Jurkat, Clone E6-1 (cell line): ENCODE measurements at places on chromosomes 12 and 14.

DNA sequence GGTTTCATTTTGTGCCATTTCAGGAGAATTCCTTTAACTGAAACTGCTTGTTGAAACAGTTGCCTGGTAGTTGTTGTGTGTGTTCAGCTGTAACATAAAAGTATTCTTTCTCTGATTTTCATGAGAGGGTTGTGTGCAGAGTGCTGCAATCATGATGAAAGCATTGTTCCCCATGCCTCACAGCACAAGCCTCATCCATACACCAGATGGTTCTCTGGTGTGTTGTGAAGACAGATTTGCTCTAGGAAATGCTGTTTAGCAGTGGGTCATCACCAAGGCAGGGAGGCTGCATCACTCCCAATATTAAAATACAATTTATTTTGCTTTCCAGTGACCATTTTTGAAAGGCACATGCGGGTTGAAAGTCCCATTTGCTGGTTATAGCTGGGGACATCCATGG, 404.4 kb downstream of the AACS start:
- DNase-seq, result no peak

DNA sequence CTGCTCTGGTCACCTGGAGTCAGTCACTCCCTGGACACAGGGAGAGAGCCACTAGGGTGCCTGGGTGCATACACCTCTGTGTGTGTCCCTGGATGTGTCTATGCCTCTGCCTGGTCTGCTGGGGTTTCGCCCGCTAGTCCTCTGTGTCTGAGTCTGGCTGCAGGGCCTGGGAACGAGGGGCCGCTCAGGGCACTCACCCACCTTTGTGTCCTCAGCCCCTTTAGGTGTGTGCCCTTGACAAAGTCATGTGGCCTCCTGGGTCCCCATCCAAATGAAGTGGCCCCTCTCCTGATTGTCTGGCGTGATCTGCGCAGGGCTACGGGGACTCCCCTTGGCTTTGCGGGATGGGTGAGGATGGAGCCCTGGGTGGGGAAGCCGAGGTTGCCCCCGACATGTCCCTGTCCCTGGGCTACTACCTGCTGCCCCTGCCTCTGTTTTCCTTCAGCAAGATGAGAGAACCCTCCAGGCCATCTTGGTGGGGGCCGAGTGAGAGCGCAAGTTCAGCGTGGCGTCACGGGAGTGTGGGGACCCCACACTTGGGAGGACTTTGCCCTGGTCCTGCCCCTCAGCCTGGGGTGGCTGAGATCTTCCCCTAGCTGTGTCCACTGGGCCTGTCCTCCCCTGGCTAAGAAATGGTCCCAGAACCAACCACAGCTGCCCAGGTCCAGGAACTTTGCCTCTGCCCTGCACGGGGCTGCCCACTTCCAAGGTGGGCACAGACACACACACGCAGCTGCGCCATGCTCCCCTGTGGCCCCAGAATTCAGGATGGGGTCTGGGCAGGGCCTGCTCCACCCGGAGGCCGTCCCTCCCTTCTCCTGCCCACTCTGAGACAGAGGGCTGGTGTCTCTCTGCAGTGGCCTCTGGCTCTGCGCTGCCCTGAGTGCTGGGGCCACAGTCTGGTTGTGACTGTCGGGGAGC, 2.7 kb upstream of the AHNAK2 start:
- DNase-seq, result no peak

DNA sequence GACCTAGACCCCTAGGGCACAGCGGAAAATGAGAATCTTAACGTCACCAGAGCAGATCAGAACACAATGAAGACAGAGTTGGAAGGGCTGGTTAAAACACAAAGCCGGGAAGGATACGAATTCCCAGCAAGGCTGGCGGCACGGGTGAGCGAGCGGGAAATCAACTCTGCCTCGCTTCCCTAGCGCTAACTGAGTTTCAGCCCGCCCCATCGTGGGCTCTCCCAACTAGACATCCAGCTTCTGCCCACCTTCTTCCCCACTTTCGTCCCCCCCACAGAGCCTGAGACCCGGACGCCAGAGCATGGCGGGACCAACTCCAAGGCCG, 377 bp downstream of the CCNT1 start:
- DNase-seq, result no peak

GRCh38 chr12:75713434-75713833, 202.0 kb upstream of the KRR1 start:
- no peak for DNase-seq

DNA sequence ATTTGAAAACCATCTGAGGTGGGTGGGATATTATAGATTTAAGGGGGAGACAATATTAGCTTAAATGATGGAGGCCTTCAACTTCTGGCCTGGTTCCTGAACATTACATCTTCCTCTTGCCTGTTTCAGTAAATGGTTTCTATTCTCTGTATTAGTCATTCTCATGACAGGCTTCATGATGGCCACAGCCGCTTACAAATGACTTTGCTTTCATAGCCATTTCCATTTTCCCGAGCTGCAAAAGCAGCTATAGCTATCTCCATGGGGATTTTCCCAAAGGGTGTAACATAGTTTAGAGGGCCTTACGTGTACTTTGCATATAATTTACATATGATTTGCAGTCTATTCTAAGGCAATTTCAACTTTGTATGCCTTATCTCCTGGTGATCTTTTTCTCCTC, 121.8 kb downstream of the NRXN3 start:
- no peak for DNase-seq

GRCh38 chr14:32588448-32589320, 259.6 kb downstream of the AKAP6 start:
- DNase-seq, result no peak

DNA sequence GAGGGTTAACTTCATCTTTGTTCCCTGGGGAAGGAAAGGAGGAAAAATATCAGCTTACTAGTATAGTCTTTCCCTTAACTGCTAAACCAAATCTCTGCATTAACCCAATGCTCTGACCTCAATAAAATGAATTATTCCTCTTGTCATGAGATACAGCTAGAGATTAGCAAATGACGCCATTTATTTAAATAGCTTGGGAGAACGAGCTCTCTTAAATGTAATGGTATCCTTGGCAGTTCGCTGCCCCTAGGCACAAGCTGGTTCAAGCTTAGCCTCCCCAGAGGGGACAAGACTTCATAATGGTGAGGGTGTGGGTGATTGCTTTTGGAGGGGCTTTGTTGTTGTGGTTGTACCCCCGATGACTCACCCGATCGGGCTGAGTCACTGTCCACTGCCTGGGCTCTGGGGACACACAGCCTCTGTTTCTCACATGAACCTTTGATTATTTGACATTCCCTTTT, 19.6 kb downstream of the FNTB start:
- no peak for DNase-seq

DNA sequence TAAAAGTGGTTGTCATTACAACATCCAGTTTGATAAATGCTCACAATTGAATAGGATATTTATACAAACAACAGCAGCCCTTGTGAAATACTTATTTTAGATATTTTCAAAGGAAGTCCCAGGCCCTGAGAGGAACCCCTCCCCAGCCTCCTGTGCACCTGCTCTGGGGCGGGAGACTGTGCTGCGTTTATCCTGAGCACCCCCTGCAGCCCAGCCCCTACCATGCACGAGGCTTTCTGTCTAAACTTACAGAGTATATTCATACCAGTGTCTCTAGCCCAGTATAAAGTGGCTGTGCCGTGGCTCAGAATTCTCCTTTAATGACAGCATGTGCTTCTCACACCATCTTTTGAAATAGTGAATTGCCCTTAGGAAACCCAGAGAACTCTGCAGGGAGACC, 1084.3 kb downstream of the TMEM121 start:
- no peak for DNase-seq

- no peak for DNase-seq
Observed at GRCh38 chr12:16913832-16914490, 308.0 kb upstream of the LMO3 start.

GRCh38 chr12:101563212-101563611, 31.6 kb upstream of the MYBPC1 start:
- DNase-seq, result no peak
